GM10248 (cell line): ENCODE measurements at places on chromosomes 2 and 18.

DNA sequence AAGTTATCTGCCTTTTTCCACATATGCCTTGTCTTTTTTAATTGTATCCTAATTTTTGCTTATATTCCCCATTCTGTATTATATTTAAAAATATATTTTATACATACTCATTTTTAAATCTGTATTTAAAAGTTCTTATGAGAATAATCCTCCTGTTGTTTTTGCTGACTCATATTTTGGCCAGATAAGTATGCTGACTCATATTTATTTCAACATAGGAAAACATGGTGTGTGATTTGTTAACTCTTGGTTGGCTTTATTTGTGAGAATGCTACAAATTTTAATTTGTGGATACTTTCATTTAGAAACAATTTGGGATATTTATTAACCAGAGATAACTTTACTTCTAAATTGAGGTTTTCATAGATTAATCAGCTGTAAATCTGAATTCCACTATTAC is 587.7 kb downstream of the CPS1 start:
- no peak for DNase-seq

DNA sequence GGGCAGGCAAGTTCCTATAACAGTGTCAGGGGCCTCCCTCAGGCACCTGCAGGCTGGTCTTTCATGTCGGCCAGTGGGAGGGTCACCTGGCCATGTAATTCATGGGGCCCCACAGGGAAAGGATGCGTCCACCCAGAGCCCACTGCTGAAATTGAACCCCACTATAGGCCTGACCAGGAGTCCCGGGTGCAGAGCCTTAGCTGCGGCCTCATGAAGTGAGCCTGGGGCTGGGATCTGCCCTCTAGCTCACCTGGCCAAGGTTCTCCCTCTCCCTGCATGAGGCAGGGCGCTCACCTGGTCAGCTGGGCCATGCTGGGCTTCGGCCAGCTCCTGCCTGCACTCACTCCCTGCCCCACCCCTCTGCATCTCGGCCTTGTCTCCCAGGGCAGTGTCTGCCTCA is 41.1 kb downstream of the C1QL2 start:
- no peak for DNase-seq

DNA sequence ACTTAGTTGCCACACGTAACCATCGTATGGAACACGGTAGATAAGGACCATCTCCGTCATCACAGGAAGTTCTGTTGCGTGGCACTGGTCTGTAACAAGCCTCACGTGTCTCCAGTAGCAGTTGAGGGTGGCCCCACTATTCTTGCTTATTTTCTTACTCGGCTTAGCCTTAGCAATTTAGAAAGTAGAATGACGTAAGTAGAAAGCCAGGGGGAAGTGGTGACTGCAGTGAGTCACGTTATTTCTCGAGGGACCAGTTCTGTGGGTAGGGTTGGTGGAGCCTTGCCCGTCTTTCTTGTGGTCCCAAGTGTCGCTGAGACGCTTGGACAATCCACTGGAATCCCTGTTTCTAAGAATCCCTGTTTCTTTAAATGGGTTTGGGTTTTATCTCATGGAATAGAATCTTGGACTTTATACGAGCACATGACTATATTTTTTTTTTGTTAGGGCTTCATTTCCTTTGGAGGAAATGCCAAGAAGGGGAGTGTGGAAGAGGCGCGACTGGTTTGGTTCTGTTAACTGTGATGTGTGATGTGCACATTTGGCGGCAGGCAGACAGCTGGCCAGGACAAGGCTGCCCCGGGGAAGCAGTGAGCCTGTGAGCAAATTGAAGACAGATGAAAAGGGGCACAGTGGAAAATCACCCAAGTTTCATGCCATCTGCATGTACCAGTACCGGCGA is 96.2 kb downstream of the CABLES1 start:
- DNase-seq = peak; percentile 85

DNA sequence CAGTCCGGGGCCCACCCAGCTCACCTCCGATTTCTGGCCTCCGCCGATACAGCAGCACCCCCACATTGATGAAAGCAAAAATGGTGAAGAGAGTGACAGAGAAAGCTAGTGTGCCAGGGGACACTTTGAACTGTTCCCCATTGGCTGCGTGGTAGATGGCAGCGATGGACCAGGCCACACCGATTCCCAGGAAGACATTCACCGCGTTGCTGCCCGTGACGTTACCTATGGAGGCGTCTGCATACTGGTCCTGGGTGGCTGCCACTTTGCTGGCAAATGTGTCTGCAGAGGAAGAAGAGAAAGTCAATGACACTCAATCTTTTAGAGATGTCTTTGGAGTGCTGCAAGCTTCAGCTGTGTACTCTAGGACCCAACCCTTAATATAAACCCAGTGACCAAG is 336.3 kb upstream of the THUMPD2 start:
- DNase-seq = no peak

- DNase-seq = peak; percentile 34
Measured at GRCh38 chr2:97911206-97911921, 84.4 kb downstream of the TMEM131 start.

DNA sequence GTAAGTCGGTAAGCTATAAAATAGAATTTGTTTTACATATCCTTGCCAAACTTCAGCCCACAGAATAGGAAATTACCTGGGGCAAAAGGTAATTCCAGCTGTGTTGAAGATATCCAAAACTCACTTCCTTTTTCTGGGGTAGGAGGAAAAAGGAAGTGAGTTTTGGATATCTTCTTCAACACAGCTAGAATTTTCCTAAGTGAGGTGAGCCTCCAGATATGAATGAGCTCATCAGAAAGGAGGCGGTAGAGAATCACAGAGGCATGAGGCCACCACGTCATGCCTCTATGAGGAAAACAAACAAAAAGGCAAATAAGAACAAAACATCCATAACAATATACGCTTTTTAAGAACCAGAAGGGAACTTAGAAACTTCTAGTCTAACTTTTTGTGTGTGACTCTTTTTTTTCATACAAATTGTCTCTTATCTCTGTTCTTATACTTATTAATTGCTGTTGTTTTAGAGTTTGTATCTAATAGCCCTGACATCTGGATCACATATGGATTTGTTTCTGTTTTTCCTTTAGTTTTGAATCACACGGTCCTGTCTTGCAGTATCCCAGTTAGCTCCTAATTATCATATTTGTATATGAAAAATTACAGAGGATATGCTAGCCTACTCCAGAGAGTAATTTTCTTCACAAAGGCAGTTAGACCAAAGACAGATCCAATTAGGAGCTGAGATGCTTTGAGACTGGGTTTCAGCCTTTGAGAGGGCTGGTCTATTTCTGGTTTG is 104.5 kb downstream of the RBM43 start:
- no peak for DNase-seq
